ENCODE measurements at places on chromosomes 2 and 18.

DNA sequence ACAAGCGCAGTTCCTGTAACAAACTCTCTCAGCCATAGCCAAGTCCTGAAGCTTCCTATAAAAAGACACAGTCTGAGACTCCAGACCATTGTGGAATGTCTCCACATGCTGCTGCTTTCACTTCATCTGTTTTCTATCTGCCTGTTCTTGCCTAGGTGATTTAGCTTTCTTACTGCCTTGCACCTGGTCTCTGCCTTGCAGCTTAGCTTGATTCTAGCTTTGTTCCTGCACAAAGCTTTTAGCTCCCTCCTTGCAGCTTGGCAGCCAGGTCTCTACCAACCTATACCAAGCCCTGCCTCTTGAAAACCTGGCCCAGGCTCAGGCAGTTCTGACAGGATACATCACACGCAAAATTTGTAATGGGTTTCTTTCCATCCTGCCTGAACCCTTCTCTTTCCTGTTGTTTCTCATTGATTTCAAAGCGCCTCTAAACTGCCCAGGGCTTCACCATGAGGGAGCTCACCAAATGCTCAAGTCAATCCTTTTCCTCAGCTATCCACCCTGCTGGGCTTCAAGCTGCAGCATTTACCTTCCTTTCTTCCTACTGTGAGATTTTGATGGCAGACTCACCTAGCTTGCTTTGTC lies 941.3 kb upstream of the NXPH2 start:
- DNase-seq, result no peak

- DNase-seq, result no peak
Observed at GRCh38 chr18:6811816-6812215, 82.3 kb downstream of the ARHGAP28 start.

DNA sequence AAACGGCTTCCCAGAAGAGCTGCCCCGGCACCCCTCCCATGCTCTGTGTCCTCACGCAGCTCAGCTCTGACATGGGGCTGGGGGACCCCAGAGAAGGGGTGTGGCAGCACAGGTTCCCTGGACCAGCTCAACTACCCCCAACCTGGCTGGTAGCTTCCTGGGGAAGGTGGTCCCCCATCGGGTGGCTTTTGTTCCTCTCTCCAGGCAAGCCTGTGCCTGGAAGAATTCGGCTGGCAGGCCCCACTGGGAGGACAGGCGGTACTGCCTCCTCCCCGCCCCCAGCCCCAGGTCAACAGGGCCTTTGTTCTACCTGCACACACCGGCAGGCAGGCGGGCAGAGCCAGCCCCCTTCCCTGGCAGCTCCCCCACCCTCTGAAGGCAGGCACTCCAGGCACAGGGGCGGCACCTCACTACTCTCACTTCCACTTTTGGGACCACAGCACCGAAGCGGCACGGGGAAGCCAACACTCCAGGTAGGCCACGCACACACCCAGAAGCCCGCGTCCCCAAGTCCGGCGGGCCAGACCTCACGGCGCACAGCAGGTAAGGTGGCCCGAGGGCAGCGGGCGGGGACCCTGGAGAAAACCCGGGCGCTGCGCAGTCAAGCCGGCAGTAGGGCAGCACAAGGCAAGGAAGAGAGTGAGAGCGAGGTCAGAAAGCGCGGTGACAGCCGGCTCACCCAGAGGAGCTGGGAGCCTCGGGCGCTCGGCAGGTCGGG lies 1.3 kb downstream of the HS6ST1 start:
- peak; percentile 14 for DNase-seq

- DNase-seq, result peak; percentile 13
Observed at GRCh38 chr2:99489063-99489760, 605 bp downstream of the REV1 start.

DNA sequence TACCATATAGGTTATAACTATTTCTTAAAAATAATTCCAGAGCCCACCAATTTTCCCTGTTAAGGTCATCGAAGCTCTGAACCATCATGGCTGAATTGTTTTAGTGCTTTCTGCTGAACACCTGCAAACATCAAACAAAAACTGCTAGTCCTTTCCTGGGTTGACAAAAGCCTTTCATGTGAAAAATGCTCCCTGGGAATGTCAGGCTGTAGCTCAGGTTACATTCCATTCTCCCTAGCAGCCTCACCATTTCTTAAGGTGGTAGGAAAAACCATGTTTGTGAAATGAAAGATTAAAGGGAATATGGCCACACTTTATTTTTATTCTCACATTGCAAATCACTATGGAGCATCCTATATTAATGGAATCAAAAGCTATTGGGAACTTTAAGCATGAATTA lies 5.7 kb downstream of the TCF4 start:
- DNase-seq, result no peak

DNA sequence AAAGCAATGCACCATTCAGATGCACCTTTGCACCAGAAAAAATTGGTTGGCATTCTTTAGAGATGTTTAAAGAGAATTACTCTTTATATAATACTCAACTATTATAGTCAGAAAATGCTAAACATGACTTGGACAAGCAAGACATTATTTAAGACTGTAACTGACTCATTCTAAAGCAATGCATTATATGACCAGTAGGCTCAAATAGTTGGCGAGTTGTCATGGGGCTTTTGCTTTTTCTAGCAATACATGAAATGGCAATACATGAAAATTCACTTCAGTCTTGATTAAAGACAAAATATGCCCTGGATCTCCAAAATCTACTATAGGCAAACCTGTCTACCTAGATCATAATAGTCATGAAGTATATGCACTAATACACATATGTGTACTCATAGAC lies 216.9 kb upstream of the VWC2L start:
- DNase-seq, result no peak

DNA sequence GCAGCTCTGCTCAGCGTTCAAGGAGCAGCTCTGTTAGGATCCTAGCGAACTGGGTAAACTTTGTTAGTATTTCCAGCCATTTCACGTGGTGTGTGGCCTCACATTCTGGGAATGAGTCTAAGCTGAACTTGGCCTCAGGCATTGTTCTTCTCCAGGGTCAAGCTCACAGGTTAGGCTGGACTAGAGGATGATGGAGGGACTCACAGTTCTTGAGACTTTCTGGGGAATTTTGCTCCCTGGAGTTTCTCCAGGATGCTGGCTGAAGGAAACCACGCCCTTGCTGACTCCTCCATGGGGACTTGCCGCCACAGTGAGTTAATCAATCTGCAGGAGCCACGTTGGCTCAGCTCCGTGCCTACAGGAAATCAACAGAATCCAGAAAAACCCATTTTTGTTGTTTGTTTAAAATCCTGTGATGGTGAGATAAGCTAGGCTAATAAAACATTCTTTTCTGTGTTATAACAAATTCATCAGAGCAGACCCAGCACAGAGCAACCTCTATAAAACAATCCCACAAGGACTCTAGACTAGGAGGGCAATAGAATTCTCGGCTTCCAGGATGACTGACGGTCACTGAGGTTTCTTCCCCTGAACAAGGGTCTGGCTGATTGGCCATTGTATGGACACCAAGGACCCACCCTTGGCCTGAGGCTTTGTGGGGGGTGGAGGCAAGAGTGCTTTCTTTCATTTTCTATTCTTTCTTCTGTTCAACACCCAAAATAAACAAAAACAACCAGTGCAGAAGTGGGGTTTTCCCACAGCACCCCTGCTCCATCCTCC lies 12.6 kb downstream of the CNDP1 start:
- no peak for DNase-seq

GRCh38 chr18:75200605-75201280 lies 8.2 kb downstream of the PTGR3 start:
- no peak for DNase-seq

GRCh38 chr2:137255345-137255744 lies 490.0 kb downstream of the THSD7B start:
- no peak for DNase-seq

GRCh38 chr18:5397102-5397501 lies 101.6 kb upstream of the ZBTB14 start:
- DNase-seq, result no peak

GRCh38 chr2:23564615-23564960 lies 179.6 kb downstream of the KLHL29 start:
- DNase-seq, result no peak

- no peak for DNase-seq
Observed at GRCh38 chr18:45359275-45360009, 255.8 kb upstream of the SLC14A2 start.

- DNase-seq, result no peak
Observed at GRCh38 chr2:219672406-219672805, 45.0 kb downstream of the SLC4A3 start.

DNA sequence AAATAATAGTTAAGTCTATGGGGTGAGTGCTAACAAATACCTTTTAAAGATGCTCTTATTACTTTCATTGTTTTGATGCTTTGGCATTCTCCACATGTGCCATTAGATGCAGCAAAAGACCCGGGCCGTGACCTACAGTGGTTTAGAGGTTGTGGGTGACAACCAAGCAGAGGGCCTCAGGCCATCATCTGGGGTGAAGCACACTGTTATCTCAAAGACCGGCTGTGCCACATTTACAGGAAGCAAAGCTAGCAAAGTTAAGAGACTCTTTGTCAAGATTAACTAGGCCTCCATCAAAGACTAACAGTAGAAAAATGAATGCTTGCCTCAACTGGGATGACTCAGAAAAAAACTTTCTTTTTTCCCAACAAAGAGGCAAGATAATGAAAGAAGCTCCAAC lies 695.3 kb downstream of the SATB2 start:
- DNase-seq, result no peak

- DNase-seq, result no peak
Observed at GRCh38 chr2:18752667-18753422, 163.5 kb upstream of the NT5C1B start.

DNA sequence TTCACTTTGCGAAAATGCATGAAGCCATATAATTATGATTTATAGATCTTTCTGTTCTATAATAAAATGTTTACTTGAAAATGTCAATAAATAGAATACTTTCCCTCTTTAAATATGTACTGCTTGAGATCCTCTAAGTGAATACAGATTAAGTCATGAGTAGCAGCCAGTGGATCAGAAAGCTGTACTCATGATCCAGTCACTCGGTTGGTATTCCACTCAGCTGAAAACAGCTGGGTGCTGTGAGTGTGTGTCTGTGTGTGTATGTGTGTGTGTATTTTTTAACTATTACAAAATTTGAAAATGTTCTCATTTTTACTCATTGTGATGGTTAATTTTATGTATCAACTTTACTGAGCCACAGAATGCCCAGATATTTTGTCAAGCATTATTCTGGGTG lies 141.6 kb upstream of the CYP26B1 start:
- no peak for DNase-seq

GRCh38 chr18:66682855-66683322 lies 79.0 kb upstream of the CDH19 start:
- no peak for DNase-seq

DNA sequence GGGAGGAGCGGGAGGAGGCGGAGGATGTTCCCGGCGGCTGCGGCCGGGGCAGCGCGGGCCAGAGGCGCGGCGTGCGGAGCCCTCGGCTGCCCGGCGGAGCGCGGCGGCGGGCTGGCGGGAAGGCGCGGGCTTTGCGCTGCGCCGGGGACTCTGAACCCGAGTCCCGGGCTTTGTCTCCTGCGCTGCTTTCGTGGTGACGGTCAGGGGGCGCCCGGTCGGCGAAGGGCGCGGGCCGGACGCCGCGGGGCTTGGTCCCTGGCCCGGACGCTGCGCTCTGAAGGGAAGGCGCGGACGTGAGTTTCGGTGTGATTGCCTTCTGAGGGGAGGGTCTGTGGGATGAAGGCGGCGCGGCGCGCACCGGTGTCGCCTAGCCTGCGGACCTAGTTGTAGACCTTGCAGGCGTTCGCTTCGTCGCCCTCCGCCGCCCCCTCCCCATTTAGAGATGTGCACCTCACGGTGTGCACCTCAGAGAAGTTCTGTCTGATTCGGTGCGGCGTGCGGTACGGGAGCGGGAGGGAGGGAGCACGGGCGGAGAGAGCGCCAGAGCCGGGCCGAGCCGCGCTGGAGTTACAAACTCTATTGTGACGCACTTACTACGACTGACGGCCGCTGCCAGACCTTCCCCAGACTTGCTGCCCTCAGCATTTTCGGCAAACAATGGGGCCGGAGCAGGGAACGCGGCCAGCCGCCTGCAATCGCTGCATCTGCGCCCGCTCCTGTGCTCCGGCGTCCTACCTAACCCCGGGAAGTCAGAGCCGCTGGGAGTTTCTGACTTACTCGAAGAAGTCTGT lies 2.1 kb downstream of the BCL2L11 start:
- DNase-seq, result peak; percentile 12

GRCh38 chr2:226660526-226660925 lies 139.1 kb downstream of the IRS1 start:
- no peak for DNase-seq

GRCh38 chr2:80858965-80859364 lies 554.4 kb upstream of the LRRTM1 start:
- no peak for DNase-seq

GRCh38 chr18:35143622-35144596 lies 96.9 kb upstream of the ZNF397 start:
- peak; percentile 25 for DNase-seq

DNA sequence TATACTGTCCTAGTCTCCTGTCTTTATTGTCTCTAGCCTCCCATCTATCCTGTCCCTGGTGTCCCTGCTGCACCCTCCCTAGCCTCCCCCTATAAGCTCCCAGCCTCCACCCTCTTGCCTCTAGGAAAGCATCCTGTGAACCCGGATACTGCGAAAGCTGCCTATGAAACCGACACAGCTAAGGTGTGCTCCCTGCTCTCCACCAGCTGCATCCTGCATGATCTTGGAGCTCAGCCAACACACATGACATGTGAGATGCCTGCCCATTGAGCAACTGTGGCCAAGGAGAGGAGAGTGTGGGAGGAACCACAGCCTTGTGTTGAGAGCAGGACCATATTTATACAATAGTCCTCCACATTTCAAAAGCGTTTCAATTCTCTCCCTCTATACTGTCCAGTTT lies 187.1 kb downstream of the ZBTB7C start:
- DNase-seq, result no peak

GRCh38 chr2:27407798-27408491 lies 1.4 kb downstream of the PPM1G start:
- DNase-seq, result no peak

GRCh38 chr18:5582076-5582475 lies 38.3 kb upstream of the EPB41L3 start:
- no peak for DNase-seq

DNA sequence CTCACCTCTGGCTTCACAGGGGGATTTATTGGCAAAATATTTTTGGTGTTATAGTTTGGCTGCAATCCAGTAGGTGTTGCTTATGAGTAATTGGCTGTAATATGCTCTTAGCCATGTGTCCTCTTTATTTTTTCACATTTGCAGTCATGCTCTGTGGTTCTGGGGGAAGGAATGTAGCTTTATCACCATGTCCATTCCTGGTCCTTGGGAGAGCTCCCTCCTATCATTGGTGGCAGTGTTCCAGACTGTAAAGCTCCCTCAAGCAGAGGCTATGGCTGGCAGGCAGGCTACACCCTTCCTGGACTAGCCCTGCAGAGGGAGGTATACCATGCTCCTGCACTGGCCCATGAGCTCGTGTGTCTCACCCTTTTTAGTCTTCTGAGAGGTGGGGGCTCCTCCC lies 120.0 kb upstream of the FSIP2 start:
- DNase-seq, result no peak

- DNase-seq, result no peak
Observed at GRCh38 chr2:67642046-67642382, 244.9 kb downstream of the ETAA1 start.

DNA sequence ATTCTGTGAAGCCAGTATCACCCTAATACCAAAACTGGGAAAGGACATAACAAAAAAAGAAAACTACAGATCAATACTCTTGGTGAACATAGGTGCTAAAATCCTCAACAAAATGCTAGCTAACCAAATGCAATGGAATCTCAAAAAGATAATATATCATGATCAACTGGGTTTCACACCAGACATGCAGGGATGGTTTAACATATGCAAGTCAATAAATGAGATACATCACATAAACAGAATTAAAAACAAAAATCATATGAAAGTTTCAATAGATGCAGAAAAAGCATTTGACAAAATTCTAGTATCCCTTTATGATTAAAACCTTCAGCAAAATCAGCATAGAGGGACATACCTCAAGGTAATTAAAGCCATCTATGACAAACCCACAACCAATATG lies 198.2 kb upstream of the NDUFV2 start:
- DNase-seq, result no peak
